Pons (tissue), 1 donor: ENCODE measurements at places on chromosomes 12 and 14.
A peak's percentile ranks its signal among the peaks of the same experiment; 100 is the strongest.

DNA sequence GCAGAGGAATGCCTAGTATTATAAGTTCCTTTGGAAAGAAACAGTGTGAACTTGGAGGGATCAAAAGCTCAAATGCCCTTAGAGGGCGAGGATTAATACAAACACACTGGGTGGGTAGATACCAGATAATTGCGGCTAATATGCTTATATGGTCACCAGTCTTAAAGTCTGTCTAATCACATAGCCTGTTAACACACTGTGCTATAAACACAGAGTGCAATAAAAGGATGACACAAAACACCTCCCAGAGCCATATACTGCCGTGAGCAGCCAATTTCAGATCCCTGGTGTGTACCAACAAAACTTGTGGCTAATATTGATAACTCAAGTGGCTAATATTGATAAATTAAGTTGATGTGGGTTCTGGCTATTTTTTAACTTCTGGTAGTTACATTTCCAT, 1.7 kb upstream of the IL26 start:
- DNase-seq = no peak

DNA sequence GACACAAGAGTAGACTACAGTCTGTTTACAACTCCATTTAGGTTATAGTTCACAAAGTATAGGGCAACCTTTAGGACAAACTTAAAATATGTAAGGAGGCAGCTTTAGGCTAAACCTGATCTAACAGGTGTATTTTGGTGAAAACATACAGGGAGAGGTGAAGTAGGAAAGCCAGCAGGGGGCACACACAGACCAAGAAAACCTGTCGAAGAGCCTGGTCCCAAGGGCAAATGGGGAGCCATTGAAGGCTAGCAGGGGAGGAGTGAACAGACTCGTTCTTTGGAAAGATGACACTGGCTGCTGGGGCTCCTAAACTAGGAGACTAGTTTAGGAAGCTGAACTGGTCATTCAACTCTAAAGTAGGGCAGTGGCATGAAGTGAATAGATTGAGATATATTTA, 138.8 kb upstream of the WSCD2 start:
- DNase-seq = peak; percentile 14

DNA sequence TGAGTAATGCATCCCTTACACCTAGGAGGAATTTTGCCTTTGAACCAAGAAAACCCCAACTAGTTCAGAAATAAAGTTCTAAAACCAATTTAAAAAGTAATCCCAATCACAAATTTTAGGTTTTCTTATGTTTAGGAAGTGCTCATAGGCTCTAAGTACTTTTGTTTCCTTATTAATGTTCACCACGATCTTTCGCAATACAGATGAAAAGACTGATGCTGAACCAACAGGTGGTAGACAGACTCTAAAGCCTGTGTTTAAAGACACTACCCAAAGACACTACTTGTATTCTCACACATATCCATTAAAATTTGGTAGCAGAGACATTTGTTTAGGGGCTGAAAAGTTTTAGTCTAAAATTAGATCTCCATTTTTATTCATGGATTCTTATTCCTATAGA, 10.6 kb upstream of the PHLDA1 start:
- no peak for DNase-seq

DNA sequence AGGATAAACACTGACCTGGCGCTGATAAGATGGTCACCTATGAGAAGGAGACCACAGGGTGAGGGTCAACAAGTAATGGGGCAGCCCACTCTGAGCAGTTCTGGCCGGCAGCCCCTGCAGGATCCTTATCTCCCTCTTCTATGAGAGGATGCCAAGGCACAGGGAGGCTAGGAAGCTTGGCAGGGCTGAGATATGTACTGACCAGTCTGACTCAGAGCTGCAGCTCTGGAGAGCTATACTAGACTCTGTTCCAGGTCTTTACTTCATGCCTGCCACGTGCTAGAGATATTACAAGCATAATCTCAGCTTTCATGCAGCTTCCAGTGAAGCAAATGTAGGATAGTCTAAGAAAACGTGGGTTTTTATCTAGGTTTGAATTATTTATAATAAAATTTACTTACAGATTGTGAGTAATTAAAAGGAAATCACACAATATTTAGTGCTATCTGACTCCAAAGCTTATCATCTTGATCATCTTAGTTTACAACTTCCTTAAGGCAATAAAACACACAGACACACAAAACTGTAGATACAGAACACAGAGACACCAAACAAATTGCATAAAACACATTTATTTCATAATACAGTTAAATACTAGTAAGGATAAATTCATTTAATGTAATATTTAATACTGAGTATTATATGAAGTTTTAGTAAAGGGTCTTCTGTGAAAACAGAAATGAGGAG, 32.3 kb downstream of the GIT2 start:
- DNase-seq = no peak

- no peak for DNase-seq
These were observed 46.9 kb downstream of the ACTN1 start for GRCh38 chr14:68932231-68932630.

GRCh38 chr14:58167891-58168290, 15.9 kb upstream of the ARMH4 start:
- DNase-seq = no peak

- DNase-seq = no peak
These were observed 7.2 kb downstream of the SETD3 start for GRCh38 chr14:99473458-99473857.

DNA sequence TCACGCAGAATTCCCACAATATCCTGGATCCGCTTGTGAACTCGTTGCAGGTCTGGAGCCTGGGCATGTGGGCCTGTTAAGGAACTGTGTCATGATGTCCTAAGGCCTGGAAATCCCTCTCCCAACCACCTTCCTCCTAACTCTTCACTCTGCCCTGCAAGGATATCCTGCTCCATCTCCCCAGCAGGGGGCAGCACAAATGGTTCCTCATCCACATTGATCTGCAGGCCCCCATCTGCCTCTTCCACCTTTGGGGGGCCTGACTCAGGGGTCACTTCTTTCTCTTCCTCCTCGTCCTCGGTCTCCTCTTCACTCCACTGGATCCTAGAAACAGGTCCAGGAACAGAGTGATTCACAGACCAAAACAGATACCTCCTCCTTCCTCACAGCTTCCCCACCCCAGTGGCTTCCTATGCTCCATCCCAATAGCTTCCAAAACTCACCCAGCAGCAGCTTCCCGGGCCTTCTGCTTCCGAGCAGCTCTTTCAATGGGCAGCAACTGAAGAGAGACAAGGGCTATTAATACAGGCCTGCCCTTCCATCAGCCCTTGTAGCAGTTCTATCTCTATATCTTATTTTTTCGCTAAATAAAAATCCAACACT, 4.5 kb downstream of the NOP2 start:
- DNase-seq = no peak

GRCh38 chr12:124538194-124539082, 29.0 kb downstream of the NCOR2 start:
- DNase-seq = no peak

DNA sequence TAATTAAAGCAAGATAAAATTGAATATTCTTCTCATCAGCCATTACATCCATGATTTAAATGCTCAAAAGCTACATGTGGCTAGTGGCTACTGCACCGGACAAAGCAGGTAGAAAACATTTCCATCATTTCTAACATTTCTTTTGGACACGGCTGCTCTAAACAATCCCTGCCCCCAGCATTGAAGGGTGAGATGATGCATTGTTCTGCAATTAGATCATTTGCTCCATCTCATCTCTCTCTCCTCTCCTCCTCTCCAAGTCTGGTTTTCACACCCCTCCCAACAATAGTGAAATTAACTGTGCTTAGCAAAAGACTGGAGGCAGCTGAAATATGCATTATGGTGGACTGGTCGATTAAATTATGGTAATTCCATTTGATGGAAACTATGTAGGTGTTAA, 288.5 kb downstream of the KSR2 start:
- DNase-seq = no peak

DNA sequence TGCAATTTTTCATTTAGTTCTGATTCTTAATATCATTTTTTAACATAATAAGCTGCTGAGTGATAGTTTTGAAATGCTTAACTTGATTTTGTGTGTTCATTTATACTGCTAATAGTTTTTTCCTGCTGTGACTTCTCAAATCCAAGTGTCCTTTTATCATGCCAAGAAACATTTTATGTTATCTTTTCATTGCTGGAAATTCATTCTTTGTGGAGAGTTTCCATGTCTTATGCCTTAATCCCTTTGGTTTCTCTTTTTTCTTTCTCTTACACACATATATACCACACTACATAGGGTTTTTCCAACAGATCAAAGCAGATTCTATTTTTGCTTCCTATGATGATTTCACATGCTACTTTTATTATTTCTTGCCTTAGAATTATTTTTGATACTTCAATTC, 981.1 kb downstream of the SLC6A15 start:
- no peak for DNase-seq

DNA sequence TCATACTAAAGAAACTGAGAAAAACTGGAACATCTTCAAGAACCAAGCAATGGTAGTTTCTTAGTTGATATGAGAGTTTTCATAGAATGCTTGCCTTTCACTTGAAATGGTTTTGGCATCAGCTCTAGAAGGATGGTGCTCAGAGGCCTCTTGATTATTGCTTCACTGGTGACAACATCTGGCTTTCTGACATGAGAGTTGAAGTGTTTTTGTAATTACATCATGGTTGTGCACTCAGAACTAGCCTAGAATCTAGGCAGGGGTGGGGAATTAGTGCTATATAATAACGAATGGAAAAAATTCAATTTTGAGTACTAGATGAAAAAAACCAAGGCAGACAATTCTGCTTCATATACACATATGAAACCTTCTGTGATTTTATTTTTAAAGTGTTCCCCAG, 172.8 kb upstream of the LMNTD1 start:
- DNase-seq = no peak

DNA sequence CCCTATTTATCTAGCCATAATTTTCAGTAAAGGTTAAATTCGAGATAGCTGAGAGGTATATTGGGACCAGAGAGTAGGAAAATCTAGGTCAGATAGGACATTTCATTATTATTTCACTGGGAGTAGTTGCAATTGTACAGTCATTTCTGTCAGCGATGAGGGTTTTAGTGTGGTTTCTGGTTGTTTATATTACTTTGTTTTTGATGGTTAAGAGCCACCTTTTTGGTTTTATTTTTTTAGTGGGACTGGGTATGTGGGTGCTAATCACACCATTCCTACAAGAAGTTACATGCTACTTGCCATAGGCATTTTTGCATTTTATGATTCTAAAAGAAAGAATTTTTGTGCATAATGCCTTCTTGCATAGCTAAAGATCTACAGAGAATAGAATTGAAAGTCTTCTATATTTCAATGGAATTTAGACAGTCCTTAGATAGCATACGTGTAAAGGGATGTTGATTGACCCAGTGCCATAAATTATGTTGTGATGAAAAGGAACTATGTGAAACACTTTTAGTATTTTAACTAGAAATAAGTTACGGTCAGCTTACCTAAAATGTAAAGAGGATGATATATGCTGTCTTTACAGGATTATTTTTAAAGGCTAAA, 85.2 kb downstream of the KTN1 start:
- no peak for DNase-seq

DNA sequence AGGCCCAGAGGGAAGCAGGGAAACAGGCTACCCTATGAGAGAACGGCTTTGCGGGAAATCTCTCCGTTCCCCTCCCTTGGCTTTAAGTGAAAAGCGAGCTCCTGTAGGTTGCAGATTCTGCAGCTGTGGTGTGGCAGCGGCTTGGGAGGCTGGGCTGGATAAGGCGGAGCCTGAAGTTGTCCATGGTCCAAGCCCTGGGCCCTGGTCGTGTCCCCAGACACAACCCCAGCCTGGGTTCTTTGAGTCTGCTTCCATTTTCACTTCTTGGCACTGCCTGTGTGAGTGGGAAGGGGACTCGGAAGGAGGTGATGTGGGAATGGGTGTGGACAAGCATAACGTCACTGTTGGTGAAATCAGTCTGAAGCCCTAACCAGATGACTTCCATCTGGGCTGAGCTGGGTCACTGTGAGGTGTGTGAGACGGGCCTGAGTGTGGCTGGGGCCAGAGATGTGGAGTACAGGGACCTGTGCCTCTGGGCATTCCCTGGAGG, 43.0 kb upstream of the CTDSP2 start:
- no peak for DNase-seq

GRCh38 chr14:21066882-21067502, 3.1 kb upstream of the ARHGEF40 start:
- no peak for DNase-seq

DNA sequence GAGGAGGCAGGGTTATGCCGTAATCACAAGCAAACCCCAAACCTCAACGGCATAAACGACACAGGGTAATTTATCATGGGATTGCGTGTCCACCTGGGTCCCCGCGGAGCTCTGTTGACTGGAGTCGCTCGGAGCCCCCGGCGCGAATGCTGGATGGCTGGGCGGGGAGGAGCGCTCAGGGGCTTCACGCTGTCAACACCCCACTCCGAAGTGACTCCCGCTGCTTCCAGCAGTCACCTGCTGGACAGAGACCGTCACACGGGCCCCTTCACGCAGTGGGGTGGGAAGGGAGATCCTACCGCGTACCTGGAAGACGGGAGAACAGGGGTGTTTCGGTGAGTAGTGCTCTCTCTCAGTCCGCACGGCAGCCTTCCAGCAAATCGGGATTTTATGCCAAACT, 4.4 kb upstream of the GALNT9 start:
- DNase-seq = no peak

- no peak for DNase-seq
These were observed 145.4 kb downstream of the TMTC2 start for GRCh38 chr12:82832096-82832495.

DNA sequence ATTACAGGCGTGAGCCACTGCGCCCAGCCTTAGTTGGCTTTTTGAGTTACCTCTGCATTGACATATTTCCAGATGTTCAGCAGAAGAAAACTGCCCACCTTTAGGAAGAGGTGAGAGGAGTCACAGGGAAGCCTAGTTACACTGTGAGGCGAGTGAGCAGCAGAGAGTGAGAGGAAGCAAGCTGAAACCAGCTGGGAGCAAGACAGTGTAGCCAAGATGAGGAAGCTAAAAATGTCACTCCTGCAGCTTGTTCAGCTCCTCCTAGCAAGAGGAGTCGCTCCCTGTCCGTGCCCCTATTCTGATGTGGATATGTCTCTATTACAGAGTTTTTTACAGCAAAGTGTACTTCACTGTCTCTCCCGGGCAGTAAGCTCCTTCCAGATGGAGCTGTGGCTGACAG, 127.6 kb downstream of the GXYLT1 start:
- peak; percentile 24 for DNase-seq

- DNase-seq = no peak
These were observed 53.1 kb downstream of the KCNA1 start for GRCh38 chr12:4962539-4963486.

DNA sequence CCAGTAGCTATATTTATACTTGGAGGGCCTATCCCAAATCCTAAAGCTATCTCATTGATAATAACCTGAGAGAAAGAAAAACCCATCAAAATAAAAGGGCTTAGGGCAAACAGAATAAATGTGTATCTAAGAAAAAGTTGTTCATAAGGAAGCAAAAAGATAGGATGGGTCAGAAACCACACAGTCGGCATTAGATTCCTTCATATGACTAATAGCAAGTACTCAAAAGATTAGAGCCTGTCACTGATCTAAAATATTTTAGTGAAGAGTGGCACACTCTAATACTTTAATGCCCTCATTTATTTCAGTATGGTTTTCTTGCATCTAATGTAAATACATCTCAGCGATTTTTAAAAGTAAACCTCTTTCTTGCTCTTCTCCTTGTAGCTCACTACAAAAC, 17.1 kb upstream of the NAV3 start:
- no peak for DNase-seq

- DNase-seq = no peak
These were observed 4.0 kb downstream of the NUDT14 start for GRCh38 chr14:105177082-105177481.
